Activated T-cell treated with anti-CD3 and anti-CD28 coated beads, Interleukin-2, amount 50 U/mL, for 48 hours (primary cell): ENCODE measurements at places on chromosomes 1 and 21.

DNA sequence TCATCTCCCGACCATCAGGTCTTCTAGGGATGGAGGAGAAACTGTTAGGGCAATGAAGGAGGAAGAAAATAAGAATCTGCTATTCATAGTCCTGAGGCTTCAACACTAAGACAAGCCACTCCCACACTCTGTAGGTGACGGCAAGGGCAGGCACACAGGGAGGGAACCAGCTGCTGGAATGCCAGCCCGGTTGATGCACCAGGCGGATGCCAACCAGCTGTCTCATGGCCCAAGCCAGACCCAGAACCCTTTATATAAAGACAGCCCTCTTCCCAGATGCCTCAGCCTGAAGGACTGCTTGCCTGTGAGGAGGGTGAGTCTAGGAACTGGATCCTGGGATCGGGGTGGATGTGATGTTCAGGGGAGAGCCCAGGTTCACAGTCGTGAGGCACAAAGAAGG, at the start of gene KPRP:
Gene KPRP (plus strand): TSS at position 279 of the 400 bp plus-strand sequence. CDS start 1,564 bp downstream, outside the sequence.
- no peak for DNase-seq

DNA sequence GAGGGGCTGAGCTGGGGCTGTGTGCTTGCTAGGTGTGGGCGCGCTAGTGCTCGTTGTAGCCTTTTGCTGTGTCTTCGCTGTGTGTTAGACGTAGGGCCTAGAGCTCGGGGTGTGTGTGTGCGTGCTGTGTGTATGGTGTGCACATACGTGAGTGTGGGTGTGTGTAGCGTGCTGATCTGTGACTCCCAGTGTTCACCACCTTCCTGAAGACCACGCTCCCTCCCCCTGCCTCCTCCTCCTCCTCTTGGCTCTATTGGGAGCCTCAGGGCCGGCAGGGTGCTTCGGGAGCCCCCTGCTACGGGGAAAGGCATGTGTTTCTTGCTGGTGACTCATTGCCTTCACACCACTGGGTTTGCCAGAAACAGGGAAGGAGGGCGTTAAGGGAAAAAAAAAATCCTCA, 9.4 kb upstream of the KCNC4 start:
- no peak for DNase-seq

GRCh38 chr1:183882335-183883167, 77.6 kb downstream of the RGL1 start:
- DNase-seq, result no peak

- peak; percentile 75 for DNase-seq
These were observed 17.4 kb upstream of the KCNAB2 start for GRCh38 chr1:6028042-6028850.

- no peak for DNase-seq
These were observed 156.3 kb downstream of the CRB1 start for GRCh38 chr1:197424380-197424779.

DNA sequence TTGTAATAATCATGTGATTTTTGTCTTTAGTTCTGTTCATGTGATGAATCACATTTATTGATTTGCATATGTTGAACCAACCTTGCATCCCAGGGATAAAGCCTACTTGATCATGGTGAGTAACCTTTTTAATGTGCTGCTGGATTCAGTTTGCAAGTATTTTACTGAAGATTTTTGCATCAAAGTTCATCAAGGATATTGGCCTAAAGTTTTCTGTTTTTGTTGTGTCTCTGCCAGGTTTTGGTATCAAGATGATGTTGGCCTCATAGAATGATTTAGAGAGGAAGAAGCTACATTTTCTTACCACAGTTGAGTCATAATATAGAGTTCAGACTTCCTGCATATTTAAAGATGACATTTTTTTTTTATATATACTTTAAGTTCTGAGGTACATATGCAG, 455.9 kb downstream of the PLPP3 start:
- no peak for DNase-seq

DNA sequence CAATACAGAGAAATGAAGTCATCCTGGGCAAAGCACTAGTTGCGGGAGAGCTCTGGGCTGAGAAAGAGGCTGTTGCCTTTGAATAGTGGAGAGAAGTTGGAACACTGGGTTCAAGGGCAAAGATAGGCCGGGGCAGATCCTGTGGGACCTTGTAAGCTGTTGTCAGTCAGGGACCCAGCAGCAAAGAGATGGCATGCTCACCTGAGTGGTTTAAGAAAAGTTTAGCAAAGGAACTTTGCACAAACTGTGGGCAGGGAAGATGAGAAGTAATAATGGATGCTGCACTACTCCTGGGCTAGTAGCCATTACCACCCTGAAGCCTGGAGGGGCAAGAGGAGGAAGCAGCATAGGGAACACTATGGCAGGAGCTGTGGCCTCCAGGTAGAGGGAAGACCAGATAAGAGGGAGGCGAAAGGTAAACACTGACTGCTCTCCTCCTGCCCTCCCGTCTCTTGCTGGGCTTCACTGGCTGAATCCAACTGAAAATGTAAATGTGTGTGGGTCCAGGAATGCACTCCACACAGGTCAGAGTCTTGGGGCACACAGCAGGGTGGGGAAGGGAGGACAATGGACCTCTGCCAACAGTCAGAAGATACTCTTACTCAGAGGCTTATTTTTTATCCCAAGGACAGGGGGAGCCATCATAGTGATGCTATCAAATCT, 129.2 kb downstream of the PLPP3 start:
- DNase-seq, result no peak

GRCh38 chr1:107124694-107125093, 16.1 kb upstream of the NTNG1 start:
- no peak for DNase-seq

GRCh38 chr1:31805318-31805717, 10.5 kb downstream of the SPOCD1 start:
- DNase-seq, result no peak

DNA sequence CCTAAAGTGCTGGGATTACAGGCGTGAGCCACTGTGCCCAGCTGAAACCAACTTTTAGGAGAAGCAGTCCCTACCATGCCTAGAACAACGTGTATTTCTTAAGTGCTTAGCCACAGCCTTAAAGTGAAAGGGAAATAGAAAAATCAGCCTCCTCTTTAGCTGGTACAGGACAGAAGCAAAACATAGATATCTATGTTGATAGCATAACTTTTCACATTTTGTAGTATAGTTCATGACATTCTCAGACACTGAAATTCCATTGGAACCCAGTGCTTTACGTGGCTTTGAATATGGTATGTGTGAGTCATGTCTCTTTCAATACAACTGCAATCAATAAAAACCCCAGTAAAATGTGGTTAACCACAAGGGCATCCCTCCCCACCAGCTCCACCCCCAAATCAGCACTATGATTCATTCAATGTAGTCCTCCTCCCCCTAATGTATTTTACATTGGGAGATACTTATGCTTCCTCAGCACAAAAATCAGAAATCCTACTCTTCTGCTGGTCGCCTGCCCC, 32.1 kb downstream of the TGFB2 start:
- peak; percentile 77 for DNase-seq
